ENCODE measurements at places on chromosomes 11 and 22.

GRCh38 chr11:83545494-83546260 lies 259.5 kb upstream of the CCDC90B start:
- H3K4me3 ChIP-seq = no peak overlapping the region
- no peak overlapping the region for H3K27ac ChIP-seq
- DNase-seq = no peak
- H3K36me3 ChIP-seq = no peaks in the 10 kb centered on the region
- H3K4me1 ChIP-seq = no peaks in the 10 kb centered on the region
- no peaks in the 10 kb centered on the region for H3K27me3 ChIP-seq

- DNase-seq = no peak
- H3K27ac ChIP-seq = no peak overlapping the region
- H3K27me3 ChIP-seq = peaks cover 4% of the 10 kb centered on the region
- H3K36me3 ChIP-seq = peaks cover 1% of the 10 kb centered on the region
- no peaks in the 10 kb centered on the region for H3K4me1 ChIP-seq
These were observed 76.2 kb downstream of the BRD1 start for GRCh38 chr22:49751318-49751965.

- no peak for DNase-seq
- no peaks in the 10 kb centered on the region for H3K27me3 ChIP-seq
- no peaks in the 10 kb centered on the region for H3K36me3 ChIP-seq
- H3K4me3 ChIP-seq = no peak overlapping the region
These were observed 9.7 kb upstream of the PIK3IP1 start for GRCh38 chr22:31302006-31302405.

GRCh38 chr22:19667872-19668740 lies 46.2 kb upstream of the SEPTIN5 start:
- no peaks in the 10 kb centered on the region for H3K4me1 ChIP-seq
- no peak for DNase-seq
- no peaks in the 10 kb centered on the region for H3K36me3 ChIP-seq
- no peak overlapping the region for H3K27ac ChIP-seq

DNA sequence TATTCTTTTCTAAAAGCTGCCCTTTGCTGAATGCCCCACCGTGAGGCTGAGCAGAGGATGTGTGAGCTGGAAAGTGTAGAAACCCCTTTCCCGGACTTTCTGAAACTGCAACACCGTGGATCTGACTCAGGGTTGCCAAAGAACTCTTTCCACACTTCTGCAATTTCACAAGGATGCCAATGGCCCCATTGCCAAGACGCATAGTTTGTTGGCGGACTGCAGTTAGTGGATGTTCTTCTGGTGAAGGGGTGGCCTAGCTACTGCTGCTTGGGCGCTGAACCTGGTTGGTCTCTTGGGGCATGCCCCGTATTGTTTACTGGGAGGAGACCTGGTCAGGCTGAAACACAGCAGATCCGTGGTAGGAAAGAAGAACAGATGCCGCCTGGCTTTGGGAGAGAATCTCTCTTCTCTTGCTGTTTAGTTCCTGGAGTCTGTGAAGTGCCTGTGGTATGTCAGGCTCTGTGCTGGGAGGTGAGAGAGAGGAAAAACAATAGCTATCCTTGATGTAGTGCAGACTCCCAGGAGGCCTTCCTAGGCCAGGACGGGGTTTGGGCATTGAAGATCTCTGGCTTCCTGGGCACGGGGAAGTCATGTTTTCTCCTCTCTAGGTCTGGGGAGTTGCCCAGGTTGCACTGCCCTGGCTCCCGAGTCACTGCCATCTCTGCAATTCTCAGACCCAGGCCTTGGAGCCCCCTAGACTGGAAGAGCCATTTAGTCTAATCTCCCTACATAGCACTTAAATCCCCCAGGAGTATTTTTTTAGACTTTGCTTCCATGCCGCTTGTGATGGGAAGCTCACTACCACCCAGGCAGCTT lies 26.9 kb downstream of the CD82 start:
- no peaks in the 10 kb centered on the region for H3K27me3 ChIP-seq
- peak overlapping the region; percentile 55 for H3K27ac ChIP-seq
- peaks cover 53% of the 10 kb centered on the region for H3K36me3 ChIP-seq
- H3K4me3 ChIP-seq = no peak overlapping the region
- no peak for DNase-seq
